ENCODE measurements at places on chromosomes 2 and 18.

DNA sequence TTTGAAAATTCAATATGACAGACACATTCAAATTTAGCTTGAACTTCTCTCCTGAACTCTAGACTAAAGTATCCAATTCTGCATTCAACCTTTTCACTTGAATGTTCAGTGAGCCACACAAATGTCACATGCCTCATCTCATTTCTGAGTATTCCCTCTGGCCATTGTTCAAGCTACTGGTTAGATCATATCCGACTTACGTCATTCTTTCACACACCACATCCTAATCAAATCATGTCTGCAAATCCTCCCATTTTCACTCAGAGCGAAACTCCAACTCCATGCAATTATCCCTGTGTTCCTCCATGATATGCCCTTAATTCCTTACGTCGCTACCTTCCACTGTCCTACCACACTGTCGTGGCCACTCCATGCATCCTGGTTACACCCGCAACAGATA is 425.1 kb downstream of the CBLN2 start:
- no peak for DNase-seq

DNA sequence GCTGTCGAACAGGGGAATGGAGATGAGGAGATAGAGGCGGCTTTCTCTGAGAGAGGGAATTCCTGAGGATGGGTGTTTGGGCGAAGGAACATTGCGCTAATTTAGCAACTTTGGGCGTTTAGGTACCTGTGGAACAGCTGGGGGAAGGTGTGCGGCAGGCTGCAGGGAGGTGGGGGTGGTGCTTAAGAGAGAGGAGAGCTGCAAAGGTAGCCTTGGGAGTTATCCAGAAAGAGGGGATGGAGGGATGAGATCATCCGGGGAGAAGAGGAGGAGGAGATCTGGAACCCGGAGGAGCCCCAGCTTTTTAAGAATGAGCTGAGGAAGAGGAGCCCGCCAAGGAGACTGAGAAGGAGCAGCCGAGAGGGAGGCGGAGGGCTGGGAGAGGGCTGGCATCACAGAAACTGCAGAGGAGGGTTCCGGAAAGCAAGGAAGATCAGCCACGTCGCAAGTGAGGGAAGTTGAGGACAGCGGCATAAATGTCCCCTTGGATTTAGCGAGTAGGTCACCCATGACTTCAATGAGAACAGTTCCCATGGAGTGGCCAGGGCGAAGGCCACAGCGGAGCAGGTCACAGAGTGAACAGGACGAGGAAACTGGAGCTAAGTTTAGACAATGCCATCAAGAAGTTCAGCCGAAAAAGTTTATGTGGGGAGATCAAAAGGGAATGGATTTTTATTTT is 174.7 kb downstream of the KLHL29 start:
- no peak for DNase-seq

- no peak for DNase-seq
Measured at GRCh38 chr18:69981948-69982347, 34.3 kb upstream of the CD226 start.

GRCh38 chr18:63199743-63200241 is 119.8 kb downstream of the BCL2 start:
- DNase-seq, result no peak

- DNase-seq, result no peak
Measured at GRCh38 chr2:37829616-37830395, 95.3 kb upstream of the RMDN2 start.

DNA sequence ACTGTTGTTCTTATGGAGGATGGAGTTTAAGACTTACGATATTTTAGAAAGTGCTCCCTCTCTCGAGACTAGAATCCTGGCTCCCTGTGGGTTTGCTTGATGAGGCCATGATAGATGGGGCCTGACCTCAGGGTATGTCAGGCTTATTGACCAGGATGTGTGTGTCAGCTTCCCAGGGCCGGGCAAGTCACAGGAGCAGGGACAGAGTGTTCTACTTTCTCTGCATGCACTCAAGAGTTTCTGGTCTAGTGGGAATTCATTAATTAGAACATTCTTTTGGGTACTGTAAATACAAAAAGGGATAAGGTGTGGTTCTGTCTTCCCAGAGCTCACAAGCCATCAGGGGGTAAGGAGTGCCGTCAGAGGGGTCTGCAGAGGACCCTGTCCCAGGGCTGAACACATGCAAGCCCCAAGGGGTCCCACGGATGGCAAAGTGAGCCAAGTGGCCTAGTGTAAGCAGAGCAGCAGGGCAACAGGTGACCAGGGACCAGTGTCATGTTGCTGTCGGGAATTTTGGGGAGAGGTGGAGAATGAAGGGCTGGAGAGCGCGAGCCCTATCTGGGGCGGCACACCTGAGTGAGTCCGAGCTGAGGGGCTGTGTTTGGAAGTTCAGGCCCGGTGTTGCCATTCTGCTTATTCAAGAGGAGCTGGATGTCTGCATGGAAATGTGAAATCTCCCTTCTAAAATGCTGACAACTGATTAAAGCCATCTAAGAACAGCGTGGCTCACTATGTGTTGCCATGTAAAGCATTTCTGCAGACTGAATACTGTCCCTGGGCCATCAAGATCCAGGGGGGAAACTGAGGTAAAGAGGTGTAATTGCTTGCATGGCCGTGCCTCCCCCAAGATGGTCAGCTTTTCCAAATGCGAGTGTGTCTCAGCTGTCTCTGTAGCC is 91.4 kb downstream of the TGFA start:
- DNase-seq, result no peak

DNA sequence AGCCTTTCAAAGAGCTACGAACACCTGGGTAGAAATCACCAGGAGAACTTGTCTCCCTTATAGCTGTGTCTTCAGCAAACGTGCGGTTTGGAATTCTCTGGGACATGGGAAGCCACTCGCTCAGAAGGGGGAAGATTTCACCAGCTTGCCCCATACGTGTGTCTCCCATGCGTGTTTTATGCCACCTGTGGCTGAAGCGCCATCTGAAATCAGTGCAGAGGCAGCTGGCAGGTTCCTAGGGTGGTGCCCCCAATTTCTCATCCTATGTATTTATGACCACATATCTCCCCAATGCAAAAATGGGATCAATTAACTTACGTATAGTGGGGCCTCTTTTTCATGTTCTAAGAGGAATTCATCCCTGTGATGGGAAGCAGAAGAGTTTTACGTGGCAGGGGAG is 81.6 kb downstream of the TPO start:
- no peak for DNase-seq

- no peak for DNase-seq
Measured at GRCh38 chr2:95165030-95165370, 609 bp upstream of the ZNF2 start.

DNA sequence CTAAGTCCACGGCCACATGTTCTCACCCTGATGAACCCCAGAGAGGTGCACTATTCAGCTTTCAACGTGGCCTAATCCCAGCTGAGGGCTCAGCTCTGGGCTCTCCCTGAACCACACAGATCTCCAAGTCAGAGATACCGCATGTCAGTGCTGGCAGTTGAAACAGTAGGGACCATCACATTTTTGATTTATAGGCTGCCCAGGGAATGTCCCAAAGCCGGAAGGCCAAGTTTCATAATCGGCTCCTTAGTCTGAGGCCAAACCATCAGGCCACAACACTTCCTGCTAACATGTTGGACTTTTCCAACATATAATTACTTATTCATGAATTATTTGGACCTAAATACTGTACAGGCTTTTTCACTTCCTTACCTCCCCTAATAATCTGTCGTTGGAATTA is 91.9 kb upstream of the KLHL29 start:
- peak; percentile 40 for DNase-seq

- no peak for DNase-seq
Measured at GRCh38 chr2:8600456-8600855, 81.4 kb upstream of the ID2 start.

- peak; percentile 22 for DNase-seq
Measured at GRCh38 chr2:96146881-96147592, 1.8 kb upstream of the DUSP2 start.

DNA sequence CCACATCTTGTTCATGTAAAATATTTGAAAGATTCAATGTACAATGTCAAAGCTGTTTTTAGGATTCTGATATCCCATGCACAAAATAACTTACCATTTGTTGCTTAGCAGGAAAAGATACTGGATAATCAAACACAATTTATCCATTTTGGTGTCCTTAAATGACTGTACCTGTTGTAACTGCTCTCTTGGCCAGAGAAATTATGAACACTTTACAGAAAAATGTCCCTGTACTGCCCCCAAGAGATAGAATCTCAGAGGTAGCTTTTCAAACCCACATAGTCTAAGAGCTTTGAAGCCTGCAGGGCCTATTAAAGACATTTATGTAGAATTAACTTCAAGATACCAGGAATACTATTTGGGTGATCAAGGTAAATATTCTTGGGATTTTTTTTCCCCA is 12.2 kb upstream of the ME2 start:
- no peak for DNase-seq

GRCh38 chr18:2325933-2326332 is 245.4 kb downstream of the METTL4 start:
- DNase-seq, result no peak

DNA sequence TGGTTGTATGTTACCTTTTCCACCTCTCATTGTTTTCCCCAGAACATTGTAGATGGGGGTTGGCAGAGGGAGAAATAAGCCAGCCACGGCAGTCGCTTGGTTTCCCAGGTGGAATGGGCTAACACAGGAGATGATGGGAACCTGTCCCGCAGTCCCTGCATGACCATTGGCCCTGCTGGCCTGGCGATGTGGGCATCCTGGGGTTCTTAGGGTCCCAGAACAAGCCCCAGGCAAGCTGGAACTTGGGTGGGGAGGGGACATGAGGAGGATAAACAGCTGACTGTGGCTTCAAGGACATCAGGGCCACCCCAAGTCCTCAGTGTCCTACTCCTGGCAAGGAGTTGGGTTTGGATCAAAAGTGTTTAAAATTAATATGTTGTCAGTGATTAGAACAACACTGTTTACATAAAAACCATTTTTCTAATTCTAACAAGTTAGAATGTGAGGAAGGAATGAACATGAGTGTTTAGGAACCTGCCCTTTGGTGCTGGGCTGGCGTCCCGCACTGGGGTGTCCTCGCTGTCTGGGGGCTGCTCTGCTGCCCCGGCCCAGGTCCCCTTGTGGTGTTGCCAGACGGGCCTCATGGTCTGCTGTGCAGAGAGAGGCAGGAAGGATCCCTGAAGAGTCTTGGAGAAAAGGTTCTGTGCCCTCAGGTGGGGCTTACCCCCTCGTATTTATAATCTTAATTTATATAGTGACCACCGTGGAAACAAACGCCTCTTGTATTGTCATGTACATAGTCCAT is 95.1 kb downstream of the USP40 start:
- DNase-seq, result no peak

DNA sequence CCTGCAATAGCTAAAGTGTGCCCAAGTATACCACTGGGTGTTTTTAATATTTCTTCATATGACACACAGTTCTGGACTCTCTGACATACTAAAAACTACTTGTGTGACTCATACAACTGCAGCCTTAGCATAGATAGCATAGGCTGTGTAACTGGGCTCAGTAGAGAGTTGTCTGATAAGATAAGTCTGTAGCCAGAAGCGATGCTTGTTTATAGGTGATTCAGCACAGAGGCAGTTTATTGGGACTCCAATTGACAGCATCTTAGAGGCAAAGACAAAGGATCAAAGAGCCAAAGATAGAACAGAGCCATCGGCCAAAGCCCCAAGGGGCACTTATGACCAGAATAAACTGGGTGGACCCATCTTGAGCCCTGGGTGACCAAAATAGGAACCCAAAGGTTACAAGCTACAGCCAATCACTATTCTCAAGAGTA is 42.3 kb downstream of the AAK1 start:
- DNase-seq, result peak; percentile 84

DNA sequence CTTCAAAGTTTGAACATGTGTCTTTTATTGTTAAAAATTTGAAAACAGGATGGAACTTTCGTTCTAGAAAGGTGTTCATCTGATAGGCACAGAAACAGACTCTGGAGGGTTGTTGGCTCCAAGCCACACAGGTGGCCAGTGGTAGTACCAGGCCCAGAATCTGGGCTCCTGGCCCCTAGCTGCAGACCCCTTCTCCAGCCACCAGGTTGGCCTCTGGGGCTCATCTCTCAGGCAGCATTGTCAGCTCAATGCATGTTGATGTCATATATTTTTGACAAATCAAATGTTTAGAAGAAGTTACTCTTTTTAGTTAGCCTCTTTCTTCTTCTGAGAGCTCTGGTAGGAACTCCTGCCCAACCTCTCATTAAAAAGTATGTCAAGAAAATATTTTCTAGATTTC is 34.5 kb upstream of the CHRNA1 start:
- no peak for DNase-seq

- DNase-seq, result no peak
Measured at GRCh38 chr18:52152036-52152435, 188.0 kb upstream of the DCC start.

DNA sequence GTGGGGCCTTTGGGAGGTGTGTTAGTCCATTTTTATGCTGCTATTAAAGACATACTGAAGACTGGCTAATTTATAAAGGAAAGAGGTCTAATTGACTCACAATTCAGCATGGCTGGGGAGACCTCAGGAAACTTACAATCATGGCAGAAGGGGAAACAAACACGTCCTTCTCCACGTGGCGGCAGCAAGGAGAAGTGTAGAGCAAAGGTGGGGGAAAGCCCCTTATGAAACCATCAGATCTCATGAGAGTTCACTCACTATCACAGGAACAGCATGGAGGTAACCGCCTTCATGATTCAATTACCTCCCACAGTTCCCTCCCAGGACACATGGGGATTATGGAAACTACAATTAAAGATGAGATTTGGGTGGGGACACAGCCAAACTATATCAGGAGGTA is 187.1 kb upstream of the OSR1 start:
- DNase-seq, result no peak

GRCh38 chr2:160054984-160055725 is 7.3 kb downstream of the PLA2R1 start:
- no peak for DNase-seq

- DNase-seq, result no peak
Measured at GRCh38 chr18:64253873-64254272, 105.0 kb upstream of the LINC00305 start.

- no peak for DNase-seq
Measured at GRCh38 chr2:217741381-217741955, 261.3 kb downstream of the TNS1 start.

DNA sequence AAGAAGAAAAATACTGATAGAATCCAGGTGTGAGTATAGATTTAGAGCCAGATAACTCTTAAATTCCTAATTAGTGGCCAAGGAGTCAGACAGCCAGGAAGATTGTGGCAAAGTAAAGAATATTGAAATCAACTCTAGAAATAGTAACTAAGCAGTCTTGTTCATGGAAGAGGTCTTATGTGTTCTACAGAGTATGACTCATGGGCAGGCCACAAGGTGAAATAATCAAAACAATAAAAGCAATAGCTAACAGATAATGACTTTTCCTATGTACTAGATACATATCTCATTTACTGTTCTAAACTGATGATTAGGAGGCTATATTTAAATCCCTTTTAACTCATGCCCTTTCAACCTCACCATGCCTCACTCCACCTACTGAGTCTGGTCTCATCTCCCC is 227.4 kb upstream of the COL3A1 start:
- no peak for DNase-seq

Data from A172 (cell line).